ENCODE measurements at places on chromosomes 13 and 19. TPM values are rescaled to one million over a fixed set of nuclear protein-coding genes. Genes with fewer than 3 reads are reported as not detected.

Gene HSH2D
- not detected for total RNA-seq

Gene PSG2
- not detected for total RNA-seq

Gene MYPOP
- total RNA-seq, result 11.3 TPM

Gene CEACAM3
- not detected for total RNA-seq

Gene SIAH3
- total RNA-seq, result not detected

Gene TEKTIP1
- not detected for total RNA-seq

Gene CLEC4G
- not detected for total RNA-seq

Gene NLRP4
- total RNA-seq, result not detected

Gene GPR180
- total RNA-seq, result 3.6 TPM

Gene ZSCAN1
- total RNA-seq, result not detected

Gene PGLYRP1
- total RNA-seq, result not detected

Gene PLIN4
- total RNA-seq, result 0.19 TPM

Gene DGKH
- 5.0 TPM for total RNA-seq

Gene ATP4B
- total RNA-seq, result not detected

Gene C1QTNF9
- not detected for total RNA-seq

Gene CGB2
- total RNA-seq, result 0.41 TPM

Gene LATS2
- 9.4 TPM for total RNA-seq

Gene CYP2S1
- total RNA-seq, result 27.1 TPM

Gene SIGLEC12
- total RNA-seq, result not detected

Gene SHC2
- 1.1 TPM for total RNA-seq

Gene TJP3
- 0.67 TPM for total RNA-seq

Gene PNMA8B
- not detected for total RNA-seq

Gene GGACT
- total RNA-seq, result 4.5 TPM

Gene PALM3
- 1.4 TPM for total RNA-seq
